ENCODE measurements at places on chromosomes 6 and 20.

- no peak for DNase-seq
Observed at GRCh38 chr6:44451803-44452695, 64.5 kb downstream of the CDC5L start.

DNA sequence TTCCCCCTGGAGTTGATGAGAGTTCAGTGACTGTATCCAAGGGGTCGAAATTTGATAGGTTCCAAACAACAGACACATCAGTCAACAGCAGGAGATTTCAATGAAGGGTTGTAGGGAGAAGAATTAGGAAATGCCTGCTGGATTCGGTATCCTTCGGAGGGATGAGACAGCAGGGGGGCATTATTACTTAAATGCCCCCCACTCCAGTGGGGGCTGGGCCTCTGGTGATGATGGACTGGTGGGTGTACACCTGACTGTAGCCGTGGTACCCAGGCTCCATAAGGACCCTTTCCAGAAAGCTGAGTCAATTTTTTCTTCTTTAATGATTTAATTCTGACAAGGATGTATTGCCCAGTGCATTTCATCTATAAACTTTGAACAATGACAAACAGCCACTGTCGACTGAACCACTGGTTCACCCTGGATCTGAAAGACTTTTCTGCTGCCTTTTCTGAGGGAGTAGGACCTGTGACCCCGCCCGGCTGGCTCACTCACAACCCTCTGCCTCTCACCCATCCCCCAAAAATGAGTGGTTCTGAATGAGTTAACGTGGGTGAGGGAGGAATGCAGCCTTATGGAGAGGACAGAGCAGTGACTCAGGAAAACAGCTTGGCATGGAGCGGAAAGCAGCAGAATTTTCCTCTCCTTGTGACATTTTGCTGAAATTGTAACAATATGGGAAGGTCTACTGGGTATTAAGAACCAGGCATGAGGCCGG lies 41.0 kb downstream of the ZMYND8 start:
- no peak for DNase-seq

- no peak for DNase-seq
Observed at GRCh38 chr6:54050750-54051149, 60.5 kb upstream of the MLIP start.

DNA sequence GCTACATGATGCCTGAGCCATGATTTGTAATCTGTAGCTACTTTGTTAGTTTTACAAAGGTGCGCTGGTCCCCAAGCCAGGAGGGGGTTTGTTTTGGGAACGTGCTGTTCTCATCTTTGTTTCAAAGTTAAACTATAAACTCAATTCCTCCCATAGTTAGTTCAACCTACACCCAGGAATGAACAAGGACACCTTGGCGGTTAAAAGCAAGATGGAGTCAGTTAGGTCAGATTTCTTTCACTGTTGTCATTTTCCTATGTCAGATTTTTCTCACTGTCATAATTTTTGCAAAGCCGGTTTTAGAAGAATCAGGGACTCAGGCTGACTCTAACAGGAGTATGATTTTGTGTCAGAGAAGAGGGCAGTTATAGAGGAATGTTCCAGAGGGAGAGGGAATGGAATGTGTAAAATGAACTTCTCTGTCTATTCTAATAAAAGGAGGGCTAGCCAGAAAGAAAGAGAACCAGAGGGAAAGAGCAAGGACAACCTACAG lies 2.3 kb upstream of the GMPR start:
- no peak for DNase-seq

DNA sequence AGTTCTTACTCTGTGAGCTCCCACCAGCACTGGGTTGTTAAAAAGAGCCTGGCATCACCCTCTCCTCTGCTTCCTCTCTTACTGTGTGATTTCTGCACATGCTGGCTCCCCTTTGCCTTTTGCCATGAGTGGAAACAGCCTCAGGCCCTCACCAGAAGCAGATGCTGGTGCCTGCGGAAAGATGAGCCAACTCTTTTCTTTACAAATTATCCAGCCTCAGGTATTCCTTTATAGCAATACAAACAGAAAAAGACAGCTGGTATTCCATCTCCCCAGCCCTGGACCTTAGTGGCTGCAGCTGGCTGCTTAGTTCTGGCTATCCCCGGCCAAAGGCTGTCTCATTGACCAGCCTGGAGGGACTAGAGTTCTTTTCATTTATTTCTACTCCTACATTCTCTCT lies 129.1 kb downstream of the IMPG1 start:
- DNase-seq, result no peak

GRCh38 chr20:36830791-36831691 lies 44.9 kb upstream of the TLDC2 start:
- no peak for DNase-seq

- no peak for DNase-seq
Observed at GRCh38 chr6:4270776-4271175, 135.4 kb upstream of the ECI2 start.

DNA sequence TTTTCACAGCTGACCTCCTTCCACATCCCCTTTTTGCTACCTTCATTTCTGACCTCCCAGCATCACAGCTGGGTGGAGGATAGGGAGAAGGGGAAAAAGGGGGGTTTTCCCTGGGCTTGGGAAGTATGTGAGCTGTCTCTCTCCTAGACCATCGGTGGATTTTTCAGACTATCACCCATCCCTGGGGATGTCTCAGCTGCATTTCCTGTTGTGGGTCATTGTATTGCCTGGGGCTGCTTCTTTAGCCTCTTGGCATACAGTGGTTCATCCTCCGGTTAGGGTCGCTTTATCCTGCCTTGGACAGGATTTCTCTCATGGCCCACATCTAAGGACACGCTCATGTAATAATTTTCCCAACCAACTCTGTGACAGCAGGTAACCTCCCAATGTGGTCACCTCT lies 142.5 kb upstream of the ARG1 start:
- no peak for DNase-seq

Data from stimulated activated naive B cell treated with anti-CD40 and anti-IgM and Interleukin-4, amounts not matched to agents 10 μg/mL and 1 μg/mL and 100 μg/mL, for 72 hours (primary cell).